ENCODE measurements at places on chromosomes 13 and 19.

- no peak for DNase-seq
Observed at GRCh38 chr19:30070198-30070967, 128.3 kb downstream of the URI1 start.

GRCh38 chr19:2227415-2228156 lies 8.5 kb downstream of the PLEKHJ1 start:
- no peak for DNase-seq

DNA sequence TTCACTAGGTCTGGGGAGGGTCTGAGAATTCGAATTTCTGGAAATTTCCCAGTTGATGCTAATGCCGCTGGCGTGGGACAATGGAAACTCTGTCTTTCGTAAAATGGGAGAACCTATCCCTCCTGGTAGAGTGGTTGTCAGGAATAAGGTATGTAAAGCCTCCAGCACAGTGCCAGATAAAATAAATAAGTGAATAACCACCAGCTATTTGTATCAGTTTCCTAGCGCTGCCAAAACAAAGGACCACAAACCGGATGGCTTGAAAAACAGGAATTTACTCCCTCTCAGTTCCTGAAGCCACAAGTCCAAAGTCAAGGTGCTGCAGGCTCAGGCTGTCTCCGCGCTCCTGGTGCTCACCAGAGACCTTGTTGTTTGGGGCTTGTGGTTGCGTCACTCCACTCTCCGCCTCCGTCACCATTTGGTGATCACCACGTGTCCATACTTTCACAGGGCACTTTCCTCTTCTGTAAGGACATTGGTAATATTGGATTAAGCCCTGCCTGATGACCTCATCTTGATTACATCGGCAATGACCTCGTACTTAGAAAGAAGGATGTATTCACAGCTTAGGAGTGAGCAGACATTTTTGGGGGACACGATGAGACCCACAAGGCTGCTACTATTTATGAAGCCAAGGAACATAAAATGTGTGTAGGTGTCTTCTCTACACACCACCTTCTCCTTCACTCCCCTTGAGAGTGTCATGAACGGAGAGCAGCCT lies 428.5 kb downstream of the IRS2 start:
- no peak for DNase-seq

GRCh38 chr13:35711909-35712308 lies 235.4 kb upstream of the MAB21L1 start:
- DNase-seq: no peak

- no peak for DNase-seq
Observed at GRCh38 chr13:43953370-43953769, 73.7 kb downstream of the LACC1 start.

- DNase-seq: peak; percentile 24
Observed at GRCh38 chr19:49592486-49593232, 1.7 kb downstream of the PRR12 start.

GRCh38 chr13:45954836-45955800 lies 97.4 kb downstream of the ZC3H13 start:
- DNase-seq: peak; percentile 57

- no peak for DNase-seq
Observed at GRCh38 chr19:5157186-5157585, 183.4 kb downstream of the PTPRS start.

GRCh38 chr13:66933527-66933926 lies 296.6 kb downstream of the PCDH9 start:
- no peak for DNase-seq

Data from suppressor macrophage (primary cell).